WERI-Rb-1 (cell line): ENCODE measurements at places on chromosomes 1 and 21.

- DNase-seq: no peak
Observed at GRCh38 chr1:208557046-208557722, 313.0 kb upstream of the PLXNA2 start.

DNA sequence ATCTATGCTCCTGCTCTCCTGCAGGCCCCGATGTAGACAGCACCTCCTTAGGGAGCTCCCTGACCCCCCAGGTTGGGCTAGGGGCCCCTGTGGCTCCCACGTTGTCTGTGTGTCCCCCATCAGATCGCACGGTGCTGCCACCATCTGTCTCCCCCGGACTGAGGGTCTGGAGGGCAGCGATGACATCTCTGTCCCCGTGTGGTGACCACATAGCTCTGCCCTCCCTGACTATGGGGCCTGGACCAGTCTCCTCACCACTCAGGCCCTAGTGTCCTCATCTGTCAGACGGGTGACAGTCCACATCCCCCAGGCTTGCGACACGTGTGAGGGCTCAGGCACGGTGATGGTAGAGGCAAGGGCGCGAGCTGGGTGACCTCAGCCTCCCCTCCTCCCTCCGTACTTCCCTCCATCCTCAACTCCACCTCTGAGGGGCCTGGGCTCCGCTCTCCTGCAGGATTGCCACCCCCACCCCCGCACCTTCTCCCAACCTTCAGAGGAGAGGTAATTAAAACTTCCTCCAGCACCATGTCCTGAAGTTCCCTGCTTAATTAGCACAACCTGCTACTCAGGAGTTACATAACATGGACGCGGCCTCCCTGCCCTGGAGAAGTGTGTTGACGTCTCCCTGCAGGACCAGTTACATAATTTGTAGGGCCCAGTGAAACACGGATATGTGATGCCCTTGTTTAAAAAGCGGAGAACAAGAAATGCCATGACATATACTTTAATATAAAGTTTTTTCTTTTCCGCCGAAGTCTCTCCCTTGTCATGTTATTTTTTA lies 288.2 kb downstream of the PTPRU start:
- DNase-seq: no peak

DNA sequence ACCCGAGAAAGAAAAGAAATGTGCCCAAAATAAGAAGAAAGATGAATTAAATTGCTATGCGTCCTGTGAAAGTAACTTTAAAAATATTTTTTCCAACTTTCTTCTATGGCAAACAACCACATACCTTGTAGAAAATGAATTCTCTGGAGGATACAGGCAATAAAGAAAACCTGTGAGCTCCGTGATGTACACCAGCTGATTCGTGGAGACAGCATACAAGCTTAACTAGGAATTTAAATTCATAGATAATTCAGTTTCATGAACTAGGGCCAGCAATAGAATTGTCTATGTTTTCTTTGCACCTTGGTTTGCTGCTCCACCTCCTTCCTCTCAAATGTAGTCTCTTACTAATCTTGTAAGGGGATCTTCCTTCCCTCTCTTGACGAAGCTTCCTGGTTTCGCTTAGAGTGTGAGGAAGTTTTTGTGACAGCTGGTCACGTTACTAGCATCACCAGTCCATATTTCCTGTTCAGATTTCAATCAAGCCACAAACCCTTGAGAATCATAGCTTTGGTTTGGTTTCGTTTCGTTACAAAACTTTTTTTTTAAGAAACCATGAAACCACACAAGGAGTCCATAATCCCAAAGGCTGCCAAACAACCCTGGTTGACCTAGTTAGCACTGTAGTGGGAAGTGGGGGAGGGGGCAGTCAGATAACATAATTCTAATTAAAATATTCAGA lies 35.8 kb downstream of the GREM2 start:
- peak; percentile 27 for DNase-seq

DNA sequence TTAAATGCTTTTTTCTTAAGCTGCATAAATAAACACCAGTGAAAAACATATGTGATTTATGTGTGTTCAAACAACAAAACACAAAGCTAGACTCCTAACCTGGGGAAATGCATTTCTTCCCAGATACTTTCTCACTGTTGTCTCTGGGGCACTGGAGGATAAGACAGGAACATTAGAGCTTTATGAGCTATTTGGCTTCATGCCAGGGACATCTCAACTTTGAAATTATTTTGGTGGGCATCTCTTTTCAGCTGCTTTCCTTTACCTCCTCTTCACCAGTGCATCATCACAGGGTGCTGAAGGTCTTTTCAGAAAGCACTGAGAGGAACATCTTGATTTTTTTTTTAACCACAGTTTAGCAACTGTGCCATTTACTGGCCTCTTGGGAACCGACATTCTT lies 212.9 kb downstream of the DNM3 start:
- no peak for DNase-seq

GRCh38 chr21:44603109-44603875 lies 2.9 kb downstream of the KRTAP10-7 start:
- no peak for DNase-seq

GRCh38 chr1:43786201-43786958 lies 79.0 kb downstream of the ST3GAL3 start:
- DNase-seq: no peak

- no peak for DNase-seq
Observed at GRCh38 chr21:35488946-35489345, 439.8 kb upstream of the RUNX1 start.

GRCh38 chr1:234433563-234434285 lies 45.3 kb downstream of the TARBP1 start:
- no peak for DNase-seq

DNA sequence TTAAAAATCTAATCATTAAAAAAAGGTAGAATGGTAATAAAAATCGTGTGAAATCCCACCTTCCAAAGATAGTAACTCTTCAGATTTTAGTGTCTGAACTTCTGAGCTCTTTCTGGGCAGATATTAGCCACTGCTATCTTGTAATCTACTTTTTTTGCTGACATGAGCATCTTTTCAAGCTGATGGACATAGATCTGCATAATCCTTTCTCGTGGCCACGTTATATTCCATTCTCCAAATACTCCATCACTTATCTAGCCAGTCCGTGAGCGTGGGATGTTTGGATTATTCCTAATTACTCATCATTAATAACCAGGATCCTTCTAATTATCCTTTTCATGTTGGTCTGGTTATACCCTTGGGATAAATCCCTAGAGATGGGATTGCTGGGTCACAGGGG lies 254.2 kb upstream of the VAMP3 start:
- DNase-seq: no peak

DNA sequence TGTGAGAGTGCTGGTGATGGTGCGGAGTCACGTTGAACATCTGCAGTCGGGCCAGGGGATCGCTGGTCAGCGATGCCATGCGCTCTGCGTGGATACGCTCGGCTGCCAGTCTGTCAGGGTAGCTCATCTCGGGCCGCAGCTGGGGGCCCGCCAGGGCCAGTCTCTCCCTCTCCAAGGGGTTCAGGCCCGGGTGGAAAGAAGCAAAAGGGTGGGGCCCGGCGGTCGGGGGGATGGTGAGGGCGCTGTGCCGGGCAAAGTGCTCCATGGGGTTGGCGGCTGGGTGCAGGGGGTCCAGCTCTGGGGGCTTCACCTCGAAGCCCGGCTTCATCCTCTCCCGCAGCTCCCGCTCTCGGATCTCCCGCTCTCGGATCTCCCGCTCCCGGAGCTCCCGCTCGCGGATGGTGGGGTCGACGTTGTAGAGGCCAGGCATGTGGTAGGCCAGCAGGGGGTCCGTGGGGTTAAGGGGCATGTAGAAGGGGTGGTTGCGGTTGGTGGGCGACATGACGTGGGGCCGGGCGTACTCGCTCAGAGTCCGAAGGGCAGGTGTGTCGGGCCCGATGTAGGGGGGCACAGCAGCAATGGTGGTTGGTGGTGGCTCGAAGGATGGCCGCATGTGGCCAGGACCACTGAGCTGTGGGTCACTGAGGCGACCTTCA lies 40.5 kb downstream of the SLC45A1 start:
- no peak for DNase-seq

DNA sequence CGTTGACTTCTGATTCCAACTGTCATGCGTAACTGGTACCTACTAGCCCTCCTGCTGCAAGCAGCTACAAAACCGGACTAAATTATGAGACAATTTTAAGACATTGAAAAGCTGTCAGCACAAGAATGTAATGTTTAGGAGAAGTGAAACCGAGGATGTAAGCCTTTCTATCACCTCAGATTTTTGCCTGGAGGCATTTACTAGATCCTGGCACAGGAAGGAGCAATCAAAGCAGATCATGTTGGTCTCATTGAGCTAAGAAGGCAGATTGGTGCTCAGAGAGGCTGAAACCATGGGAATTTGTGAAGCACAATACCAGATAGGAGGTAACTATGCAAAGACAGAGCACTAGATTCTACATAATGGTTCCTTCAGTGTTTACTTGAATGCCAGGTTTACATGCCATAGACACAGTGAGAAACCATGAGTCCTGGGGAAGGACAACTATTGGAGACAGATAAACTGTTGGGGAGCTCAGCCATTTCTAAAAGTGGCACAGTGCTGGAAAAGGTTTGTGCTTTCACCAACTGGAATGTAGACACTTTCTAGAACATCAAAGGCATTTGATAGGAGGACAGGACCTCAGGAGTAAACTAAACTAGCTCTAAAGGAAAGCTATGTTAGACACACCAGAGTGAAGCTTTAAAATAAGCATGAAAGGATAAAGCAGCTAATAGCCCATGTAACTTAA lies 179.4 kb downstream of the LYPLAL1 start:
- DNase-seq: no peak

DNA sequence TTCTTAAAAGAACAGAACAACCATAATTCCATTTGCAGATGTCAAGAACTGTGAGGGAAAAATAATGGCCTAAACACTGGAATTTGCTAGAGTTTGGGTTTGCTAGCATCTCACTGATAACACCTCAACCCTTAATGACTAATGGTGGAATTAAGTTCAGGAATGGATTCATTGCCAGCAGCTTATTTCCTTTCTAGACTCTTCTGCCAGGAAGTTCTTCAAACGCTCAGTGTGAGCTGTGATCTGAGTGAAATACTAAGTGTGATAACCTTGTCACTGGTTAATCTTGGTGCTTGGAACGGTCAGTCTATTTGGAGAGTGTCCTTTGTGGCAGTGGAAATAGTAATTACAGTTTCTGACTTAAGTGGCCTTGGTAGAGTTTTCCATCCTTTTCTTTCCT lies 21.6 kb upstream of the PLEKHM2 start:
- DNase-seq: no peak

DNA sequence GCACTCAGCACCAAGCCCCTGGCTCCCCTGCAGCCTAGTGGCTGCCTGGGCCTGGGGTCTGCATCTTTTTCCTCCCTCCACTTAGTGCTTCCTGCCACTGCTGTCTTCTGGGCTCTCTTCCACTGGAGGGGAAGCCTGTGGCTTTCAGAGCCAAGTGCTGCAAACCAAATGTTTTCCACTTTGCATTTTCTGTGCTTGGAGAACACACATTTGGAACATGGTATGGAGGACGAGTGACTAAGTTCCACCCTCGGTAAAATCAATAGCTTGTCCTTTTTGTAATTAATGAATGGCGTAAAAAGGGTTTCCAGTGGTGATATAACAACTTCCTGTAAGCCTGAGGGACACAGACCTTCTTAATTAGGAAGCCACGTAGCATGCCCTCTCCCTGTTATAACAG lies 10.1 kb upstream of the GPR153 start:
- no peak for DNase-seq

DNA sequence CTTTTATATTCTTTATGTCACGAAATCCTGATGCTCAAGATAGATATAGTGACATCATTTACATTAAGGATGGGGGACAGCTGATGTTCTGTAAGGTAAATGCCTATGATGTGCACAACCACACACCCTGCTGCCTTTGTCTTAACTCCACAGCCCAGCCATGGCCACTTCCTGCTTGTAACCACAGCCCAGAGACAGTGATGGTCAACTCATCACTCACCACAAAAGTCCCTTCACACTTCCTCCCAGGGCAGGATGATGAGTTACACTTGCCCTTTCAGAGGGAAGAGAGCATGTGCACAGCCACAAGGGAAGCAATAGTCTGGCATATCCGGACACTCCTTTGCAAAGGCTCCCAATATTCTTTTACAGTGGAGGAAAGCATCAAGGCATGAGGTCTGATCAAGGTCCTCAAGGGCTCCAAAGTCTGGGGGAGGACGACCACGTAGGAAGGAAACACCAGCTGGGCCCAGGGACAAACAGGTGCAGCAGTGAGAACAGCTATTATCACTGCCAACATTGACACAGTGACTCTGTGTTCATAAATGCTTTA lies 53.8 kb downstream of the PLPP3 start:
- DNase-seq: no peak

- no peak for DNase-seq
Observed at GRCh38 chr1:65388908-65389695, 31.4 kb upstream of the LEPR start.

DNA sequence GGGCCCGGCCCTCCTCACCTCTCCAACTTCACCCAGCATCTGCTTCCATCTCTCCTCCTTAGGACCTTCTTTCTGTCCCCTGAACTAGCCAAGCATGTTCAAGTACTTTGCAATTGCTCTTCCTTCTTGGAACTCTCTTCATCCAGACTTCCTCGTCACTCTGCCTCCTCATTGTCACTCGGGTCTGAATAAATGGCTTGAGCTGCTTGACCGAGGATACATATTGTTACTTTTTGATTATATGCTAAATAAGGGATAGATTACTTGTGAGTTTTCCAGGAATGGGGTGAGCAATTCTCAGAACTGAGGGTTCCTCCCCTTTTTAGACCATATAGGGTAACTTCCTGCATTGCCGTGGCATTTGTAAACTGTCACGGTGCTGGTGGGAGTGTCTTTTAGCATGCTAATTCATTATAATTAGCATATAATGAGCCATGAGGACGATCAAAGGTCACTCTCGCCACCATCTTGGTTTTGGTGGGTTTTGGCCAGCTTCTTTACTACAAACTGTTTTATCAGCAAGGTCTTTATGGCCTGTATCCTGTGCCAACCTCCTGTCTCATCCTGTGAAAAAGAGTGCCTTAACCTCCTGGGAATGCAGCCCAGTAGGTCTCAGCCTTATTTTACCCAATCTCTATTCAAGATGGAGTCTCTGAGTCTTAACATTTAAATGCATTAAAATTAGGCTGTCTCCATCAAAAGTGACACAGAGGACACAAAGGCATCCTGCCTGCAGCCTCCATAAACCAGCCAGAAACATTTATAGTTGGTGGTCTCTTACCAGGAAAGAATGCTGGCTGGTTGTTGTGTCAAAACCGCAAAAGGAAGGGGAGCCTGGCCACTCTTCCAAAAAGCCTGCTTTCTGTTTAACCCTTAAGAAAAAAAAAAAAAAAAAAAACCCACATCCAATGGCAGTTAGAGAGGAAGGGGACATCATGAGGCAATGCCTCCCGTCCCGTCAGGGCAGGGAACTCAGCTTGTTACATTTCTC lies 179.3 kb downstream of the KAZN start:
- DNase-seq: no peak

DNA sequence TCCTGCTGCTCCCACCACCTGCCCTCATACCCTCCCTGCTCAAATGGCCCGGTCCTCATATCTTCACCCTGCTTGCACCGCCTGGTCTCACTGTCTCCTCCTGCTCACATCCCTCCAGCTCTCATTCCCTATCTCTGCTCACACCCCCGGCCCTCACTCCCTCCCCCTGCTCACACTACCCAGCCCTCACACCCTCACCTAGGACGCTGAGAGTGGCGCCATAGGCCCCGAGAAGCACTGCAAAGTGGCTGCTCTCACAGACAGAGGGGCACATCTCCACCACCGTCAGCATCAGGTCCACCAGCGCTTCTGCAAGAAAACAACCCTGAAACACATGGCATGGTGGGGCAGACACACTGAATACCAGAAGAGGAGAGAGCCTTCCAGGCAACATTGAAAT lies 38.6 kb downstream of the MRAP start:
- DNase-seq: no peak

GRCh38 chr1:21117597-21118001 lies 59.1 kb downstream of the EIF4G3 start:
- no peak for DNase-seq

- peak; percentile 50 for DNase-seq
Observed at GRCh38 chr1:2251786-2252185, 23.7 kb downstream of the SKI start.

GRCh38 chr1:38129971-38130370 lies 83.4 kb upstream of the POU3F1 start:
- DNase-seq: no peak
